PC-9 (cell line): ENCODE measurements at places on chromosomes 5 and 9. TPM values are rescaled to one million over a fixed set of nuclear protein-coding genes. Genes with fewer than 3 reads are reported as not detected.
A peak's percentile ranks its signal among the peaks of the same experiment; 100 is the strongest.

DNA sequence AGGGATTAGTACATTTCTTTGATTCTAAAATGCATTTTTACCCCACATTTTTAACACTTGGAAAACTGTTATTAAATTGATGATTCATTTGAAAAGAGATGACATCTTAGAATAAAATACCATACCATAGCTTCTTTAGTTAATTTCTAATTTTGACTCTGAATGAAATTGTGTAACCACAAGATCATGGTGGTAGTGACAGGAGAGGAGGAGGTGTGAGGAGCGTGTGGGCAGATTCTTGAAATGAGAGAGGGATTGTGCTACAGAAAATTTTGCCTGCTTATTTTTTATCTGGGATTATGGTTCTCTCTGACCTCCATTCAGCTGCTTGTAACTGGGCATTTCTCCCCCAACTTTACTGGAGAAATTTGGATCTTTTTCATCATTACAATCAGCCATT lies 173.3 kb upstream of the CLINT1 start:
- DNase-seq, result no peak

The ZFYVE16 gene
- 27.7 and 34.4 TPM in 2 replicates for total RNA-seq

The ROR2 gene
- not detected in 2 replicates for total RNA-seq

The OR1Q1 gene
- not detected in 2 replicates for total RNA-seq

DNA sequence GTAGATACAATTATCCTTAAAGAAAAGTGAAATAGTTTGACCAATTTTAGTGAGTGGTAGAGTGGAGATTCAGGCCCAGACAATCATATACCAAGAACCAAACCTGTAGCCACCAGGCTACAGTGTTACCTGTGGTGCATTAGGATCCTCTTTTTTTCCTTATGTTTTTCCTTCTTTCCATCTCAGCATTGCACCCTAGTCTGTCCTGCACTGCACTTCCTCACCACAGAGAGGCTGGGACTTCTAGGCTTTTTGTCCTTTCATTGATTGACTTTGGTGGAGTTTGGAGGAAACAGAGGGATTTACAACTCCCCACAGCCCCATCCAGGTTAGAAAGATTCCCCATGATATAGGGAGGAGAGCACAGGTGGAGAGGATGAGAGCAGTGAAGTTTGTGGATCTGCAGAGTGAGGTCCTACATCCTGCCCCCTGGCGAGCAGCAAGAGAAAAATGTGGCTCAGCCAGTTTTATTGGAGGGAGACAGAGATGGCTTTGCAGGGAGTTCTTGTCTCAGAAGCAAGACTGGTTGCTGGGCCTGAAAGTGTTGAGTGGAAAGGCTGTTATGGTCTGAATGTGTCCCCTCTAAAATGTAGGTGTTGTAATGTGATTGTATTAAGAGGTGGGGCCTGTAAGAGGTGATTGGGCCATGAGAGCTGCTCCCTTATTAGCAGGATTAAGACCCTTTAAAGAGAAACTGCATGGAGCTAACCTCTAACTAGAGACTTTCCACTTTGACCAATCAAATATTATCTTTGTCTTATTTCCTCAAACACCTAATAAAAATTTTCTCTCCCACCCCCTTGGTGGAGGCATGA lies 36.2 kb downstream of the KIF4B start:
- no peak for DNase-seq

- DNase-seq, result no peak
Measured at GRCh38 chr5:168740811-168741213, 161.6 kb upstream of the PANK3 start.

DNA sequence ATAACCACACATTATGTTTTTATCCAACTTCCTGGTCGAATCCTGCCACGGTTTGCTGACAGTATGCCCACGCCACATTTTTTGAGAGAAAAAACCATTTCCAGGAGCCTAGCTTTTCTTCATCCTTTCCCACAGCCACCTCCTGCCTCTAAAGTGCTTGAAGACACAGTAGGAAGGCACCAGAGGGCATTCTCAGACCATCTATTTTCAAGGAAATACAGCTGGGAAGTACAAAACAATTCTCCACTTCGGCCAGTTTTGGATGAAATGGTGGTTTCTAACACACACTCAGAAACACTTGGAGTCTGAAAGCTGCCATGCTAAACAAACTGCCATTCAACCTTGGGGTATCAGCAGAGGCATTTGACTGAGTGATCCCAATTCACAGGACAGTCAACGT lies 86.3 kb upstream of the RPS23 start:
- DNase-seq, result no peak

GRCh38 chr5:91468651-91469422 lies 85.7 kb upstream of the ARRDC3 start:
- DNase-seq, result no peak

GRCh38 chr9:80784647-80785046 lies 904.7 kb downstream of the TLE1 start:
- DNase-seq, result no peak

GRCh38 chr9:18493451-18493993 lies 19.6 kb downstream of the ADAMTSL1 start:
- DNase-seq, result no peak

The MARVELD2 gene
- total RNA-seq, result 16.2 and 21.0 TPM in 2 replicates

DNA sequence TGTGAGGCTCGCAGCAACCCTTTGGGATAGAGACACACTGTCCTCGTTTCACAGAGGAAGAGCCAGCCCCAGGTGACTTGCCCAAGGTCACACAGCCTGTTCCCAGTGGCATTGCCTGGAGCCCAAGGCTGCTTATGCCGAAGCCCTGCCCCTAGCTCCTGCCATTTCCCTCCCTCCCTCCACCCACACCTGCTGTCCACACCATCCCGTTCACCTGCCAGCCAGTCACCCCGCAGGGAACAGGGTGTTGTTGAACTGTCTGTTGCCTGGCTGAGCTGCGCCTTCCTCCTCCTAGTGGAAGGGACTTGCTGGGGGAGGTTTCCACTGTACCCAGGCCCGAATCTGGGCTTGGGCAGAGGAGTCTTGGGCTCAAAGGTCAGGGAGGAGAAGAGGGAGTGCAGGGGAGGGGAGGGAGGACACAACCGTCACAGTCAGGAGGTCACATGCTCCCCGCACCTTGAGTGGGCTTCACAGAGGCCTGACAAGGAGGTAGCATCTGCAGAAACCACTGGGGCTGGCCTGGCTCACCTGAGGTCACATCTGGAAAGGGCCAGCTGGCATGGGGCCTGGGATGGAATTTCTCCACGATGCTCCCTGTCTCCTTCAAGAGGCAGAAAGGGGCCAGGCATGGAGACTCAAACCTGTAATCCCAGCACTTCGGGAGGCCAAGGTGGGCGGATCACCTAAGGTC lies 6.3 kb downstream of the TTC16 start:
- DNase-seq, result no peak

- DNase-seq, result no peak
Measured at GRCh38 chr9:68443624-68444023, 87.2 kb downstream of the PGM5 start.

- DNase-seq, result peak; percentile 98
Measured at GRCh38 chr9:94166236-94166975, 82.1 kb downstream of the PTPDC1 start.

The CCNI2 gene
- total RNA-seq, result 1.2 and 1.7 TPM in 2 replicates

GRCh38 chr5:59732301-59732700 lies 161.2 kb downstream of the PDE4D start:
- DNase-seq, result no peak

GRCh38 chr9:87065981-87066380 lies 118.7 kb upstream of the GAS1 start:
- DNase-seq, result no peak
